Endothelial cell (in vitro differentiated cells): ENCODE measurements at places on chromosomes 11 and 22. TPM values are rescaled to one million over a fixed set of nuclear protein-coding genes. Genes with fewer than 3 reads are reported as not detected.

Gene MIAT
- 1.2 TPM for total RNA-seq

Gene USH1C
- 1.4 TPM for total RNA-seq

Gene PHOX2A
- not detected for total RNA-seq

Gene OR4D5
- not detected for total RNA-seq

- no peaks in the 10 kb centered on the region for H3K36me3 ChIP-seq
- no peak overlapping the region for H3K27ac ChIP-seq
These were observed 54.7 kb downstream of the GRAMD4 start for GRCh38 chr22:46674906-46675305.

DNA sequence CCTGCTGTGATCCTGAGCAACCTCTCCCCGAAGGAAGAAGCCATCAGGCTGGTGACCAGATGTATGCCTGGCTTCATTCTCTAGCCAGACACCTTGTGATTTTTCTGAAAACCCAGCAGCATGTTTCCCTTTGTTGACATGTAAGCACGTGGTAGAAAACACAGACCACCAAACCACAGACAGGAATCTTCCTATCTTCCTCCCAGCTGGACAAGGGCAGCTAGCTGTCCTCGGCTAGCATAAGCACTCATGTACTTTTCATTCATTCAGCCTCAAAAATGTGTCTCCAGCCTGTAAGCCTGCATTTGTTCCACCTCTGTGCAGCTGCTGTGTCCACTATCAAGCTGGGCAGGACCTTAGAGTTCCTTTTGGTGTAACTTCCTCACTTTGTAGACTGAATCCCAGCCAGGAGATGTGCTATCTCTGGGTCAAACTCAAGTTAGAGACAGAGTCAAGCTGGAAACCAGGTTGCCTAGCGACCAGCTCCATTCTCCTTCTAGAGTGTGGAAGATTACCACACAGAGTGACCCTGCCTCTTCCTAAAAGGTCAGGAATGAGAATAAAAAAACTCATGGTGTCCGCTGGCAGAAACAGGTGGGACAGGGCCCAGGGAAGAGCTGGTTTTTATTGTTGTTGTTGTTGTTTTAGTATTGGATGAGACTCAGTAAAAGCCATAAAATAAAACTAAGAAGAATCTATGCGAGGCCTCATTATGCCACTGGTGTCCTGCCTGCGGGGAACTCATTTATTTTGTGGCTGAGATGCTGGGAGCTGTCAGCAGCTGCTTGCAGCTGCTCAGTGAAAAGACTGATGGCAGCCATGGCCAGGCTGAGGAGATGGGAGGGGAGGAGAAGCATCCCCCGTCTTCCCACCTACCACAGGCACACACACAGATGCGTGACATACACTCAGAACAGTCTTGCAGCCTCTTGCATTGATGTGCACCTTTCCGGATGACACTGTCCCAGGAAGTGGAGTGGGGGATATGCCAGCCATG is 7.4 kb upstream of the CLMP start:
- no peaks in the 10 kb centered on the region for H3K36me3 ChIP-seq
- peaks cover 6% of the 10 kb centered on the region for H3K4me1 ChIP-seq
- peak overlapping the region; percentile 58 for H3K27ac ChIP-seq
- no peak overlapping the region for H3K4me3 ChIP-seq
- peaks cover 1% of the 10 kb centered on the region for H3K27me3 ChIP-seq

DNA sequence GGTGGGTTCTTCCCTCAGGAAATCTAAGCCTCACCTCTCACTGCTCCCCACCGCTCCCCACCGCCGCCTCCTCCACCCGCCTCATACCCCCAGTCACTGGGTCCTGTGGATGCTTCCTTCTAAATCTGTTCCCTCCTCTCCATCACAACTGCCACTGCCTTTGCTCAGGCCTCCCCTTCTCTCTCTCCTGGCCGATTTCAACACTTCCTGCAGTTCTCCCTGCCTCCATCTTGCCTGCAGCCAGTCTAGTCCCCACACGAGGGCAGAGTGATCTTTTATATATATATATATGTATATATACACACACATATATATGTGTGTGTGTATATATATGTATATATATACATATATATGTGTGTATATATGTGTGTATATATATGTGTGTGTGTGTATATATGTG is 27.8 kb downstream of the CREB3L1 start:
- H3K36me3 ChIP-seq, result peaks cover 6% of the 10 kb centered on the region
- H3K27me3 ChIP-seq, result no peaks in the 10 kb centered on the region
- no peak for DNase-seq
- no peaks in the 10 kb centered on the region for H3K4me1 ChIP-seq
- H3K27ac ChIP-seq, result no peak overlapping the region

- peaks cover 5% of the 10 kb centered on the region for H3K27me3 ChIP-seq
- H3K4me1 ChIP-seq, result no peaks in the 10 kb centered on the region
- no peak overlapping the region for H3K27ac ChIP-seq
- DNase-seq, result no peak
- no peak overlapping the region for H3K4me3 ChIP-seq
These were observed 19.0 kb downstream of the RFPL3 start for GRCh38 chr22:32376681-32377080.

GRCh38 chr22:37777122-37777687 is 30.5 kb upstream of the GCAT start:
- no peak overlapping the region for H3K4me3 ChIP-seq
- H3K4me1 ChIP-seq, result peaks cover 12% of the 10 kb centered on the region
- H3K27ac ChIP-seq, result no peak overlapping the region
- peaks cover 21% of the 10 kb centered on the region for H3K27me3 ChIP-seq

DNA sequence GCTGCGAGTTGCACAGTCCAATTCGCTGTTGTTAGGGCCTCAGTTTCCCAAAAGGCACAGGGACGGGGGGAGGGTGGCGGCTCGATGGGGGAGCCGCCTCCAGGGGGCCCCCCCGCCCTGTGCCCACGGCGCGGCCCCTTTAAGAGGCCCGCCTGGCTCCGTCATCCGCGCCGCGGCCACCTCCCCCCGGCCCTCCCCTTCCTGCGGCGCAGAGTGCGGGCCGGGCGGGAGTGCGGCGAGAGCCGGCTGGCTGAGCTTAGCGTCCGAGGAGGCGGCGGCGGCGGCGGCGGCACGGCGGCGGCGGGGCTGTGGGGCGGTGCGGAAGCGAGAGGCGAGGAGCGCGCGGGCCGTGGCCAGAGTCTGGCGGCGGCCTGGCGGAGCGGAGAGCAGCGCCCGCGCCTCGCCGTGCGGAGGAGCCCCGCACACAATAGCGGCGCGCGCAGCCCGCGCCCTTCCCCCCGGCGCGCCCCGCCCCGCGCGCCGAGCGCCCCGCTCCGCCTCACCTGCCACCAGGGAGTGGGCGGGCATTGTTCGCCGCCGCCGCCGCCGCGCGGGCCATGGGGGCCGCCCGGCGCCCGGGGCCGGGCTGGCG is at the start of gene BCR:
Gene BCR, plus strand, starts transcription at position 209 of the 592 bp plus-strand sequence. CDS start 452 bp downstream, outside the sequence.
- peak within 1 kb of the TSS; percentile 72 for H3K27ac ChIP-seq
- peaks cover 17% of the 10 kb centered on the region for H3K36me3 ChIP-seq
- peak within 1 kb of the TSS; percentile 93 for H3K4me3 ChIP-seq
- peaks cover 11% of the 10 kb centered on the region for H3K27me3 ChIP-seq
- DNase-seq, result peak; percentile 75

GRCh38 chr11:58318532-58318931 is 40.3 kb downstream of the OR5B17 start:
- H3K4me1 ChIP-seq, result no peaks in the 10 kb centered on the region
- no peaks in the 10 kb centered on the region for H3K36me3 ChIP-seq
- no peak overlapping the region for H3K27ac ChIP-seq
- no peak for DNase-seq
- no peaks in the 10 kb centered on the region for H3K27me3 ChIP-seq

- no peaks in the 10 kb centered on the region for H3K36me3 ChIP-seq
- peak; percentile 1 for DNase-seq
- no peaks in the 10 kb centered on the region for H3K4me1 ChIP-seq
- H3K4me3 ChIP-seq, result no peak overlapping the region
These were observed 519.4 kb downstream of the BRD1 start for GRCh38 chr22:49308300-49308699.

GRCh38 chr11:47928426-47928825 is 51.9 kb upstream of the PTPRJ start:
- no peaks in the 10 kb centered on the region for H3K4me1 ChIP-seq
- H3K36me3 ChIP-seq, result no peaks in the 10 kb centered on the region
- H3K27me3 ChIP-seq, result peaks cover 3% of the 10 kb centered on the region
- H3K27ac ChIP-seq, result no peak overlapping the region
- no peak for DNase-seq

DNA sequence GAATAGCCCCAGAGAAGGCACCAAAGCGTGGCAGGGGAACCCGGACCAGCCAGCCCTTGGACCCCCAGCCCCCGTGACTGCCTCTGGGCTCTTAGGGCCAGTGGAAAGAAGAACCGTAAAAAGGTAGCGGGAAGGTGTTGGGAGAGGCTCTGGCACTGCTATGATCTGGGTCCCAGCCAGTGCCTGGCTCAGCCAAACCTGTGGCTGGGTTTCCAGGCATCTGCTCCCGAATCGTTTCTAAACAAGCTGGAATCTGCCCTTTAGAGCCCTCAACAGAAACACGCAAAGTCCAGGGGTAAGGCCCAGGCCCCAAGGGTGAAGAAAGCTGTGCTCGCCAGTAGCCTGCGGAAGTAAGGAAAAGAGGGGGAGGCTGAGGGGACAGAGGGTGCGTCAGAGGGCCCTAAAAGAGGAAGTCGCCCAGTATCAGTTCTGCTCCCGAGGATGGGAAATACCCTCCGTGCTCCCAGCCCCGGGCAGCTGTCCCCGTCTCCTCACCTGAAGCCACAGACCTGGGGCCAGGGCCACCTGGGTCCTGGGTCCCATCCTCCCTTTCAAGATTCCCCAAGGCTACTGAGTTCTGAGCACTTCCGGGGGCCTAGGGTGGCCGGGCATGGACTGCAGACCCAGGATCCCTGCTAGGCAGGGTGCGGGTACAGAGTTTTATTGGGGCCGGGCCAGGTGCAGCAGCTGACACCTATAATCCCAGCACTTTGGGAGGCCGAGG is 24.7 kb downstream of the IL10RA start:
- H3K4me3 ChIP-seq, result no peak overlapping the region
- no peak overlapping the region for H3K27ac ChIP-seq
- peaks cover 13% of the 10 kb centered on the region for H3K4me1 ChIP-seq
- peaks cover 8% of the 10 kb centered on the region for H3K27me3 ChIP-seq
- no peaks in the 10 kb centered on the region for H3K36me3 ChIP-seq
- DNase-seq, result no peak

DNA sequence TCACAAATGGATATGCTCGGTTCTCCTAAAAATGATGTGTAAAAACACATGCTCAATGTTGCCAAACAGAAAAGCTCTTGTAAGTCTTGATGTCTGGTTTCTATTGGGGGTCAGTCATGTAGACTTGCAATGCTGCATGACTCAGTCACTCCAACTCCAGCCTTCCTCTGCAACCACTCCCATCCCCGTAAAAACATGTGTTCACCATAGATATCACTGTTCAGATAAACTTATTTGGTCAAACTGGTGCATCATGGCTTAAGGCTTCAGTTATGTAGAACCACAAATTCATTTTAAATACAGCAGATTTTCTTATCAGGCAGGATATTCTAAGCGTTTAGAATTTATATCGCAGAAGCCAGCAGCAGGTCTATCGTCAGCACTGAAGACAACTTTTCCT is 298.4 kb upstream of the LUZP2 start:
- H3K4me3 ChIP-seq, result no peak overlapping the region
- no peaks in the 10 kb centered on the region for H3K4me1 ChIP-seq
- DNase-seq, result no peak
- H3K27ac ChIP-seq, result no peak overlapping the region
- no peaks in the 10 kb centered on the region for H3K36me3 ChIP-seq
